ENCODE measurements at places on chromosomes 3 and 15. TPM values are rescaled to one million over a fixed set of nuclear protein-coding genes. Genes with fewer than 3 reads are reported as not detected.

GRCh38 chr3:192794216-192794615 is 66.9 kb upstream of the FGF12 start:
- no peak overlapping the region for H3K4me3 ChIP-seq
- no peaks in the 10 kb centered on the region for H3K27me3 ChIP-seq
- DNase-seq = no peak
- no peaks in the 10 kb centered on the region for H3K4me1 ChIP-seq

DNA sequence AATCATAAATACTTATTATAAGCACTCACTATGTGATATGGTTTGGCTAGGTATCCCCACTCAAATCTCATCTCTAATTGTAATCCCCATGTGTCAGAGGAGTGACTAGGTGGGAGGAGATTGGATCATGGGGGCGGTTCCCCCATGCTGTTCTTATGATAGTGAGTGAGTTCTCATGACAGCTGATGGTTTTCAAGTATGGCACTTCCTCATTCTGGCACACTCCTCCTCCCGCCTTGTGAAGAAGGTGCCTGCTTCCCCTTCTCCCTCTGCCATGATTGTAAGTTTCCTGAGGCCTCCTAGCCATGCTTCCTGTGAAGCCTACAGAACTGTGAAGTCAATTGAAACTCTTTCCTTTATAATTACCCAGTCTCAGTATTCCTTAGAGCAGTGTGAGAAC is 53.3 kb upstream of the CHMP2B start:
- H3K27ac ChIP-seq = no peak overlapping the region
- no peak overlapping the region for H3K4me3 ChIP-seq
- no peaks in the 10 kb centered on the region for H3K27me3 ChIP-seq
- H3K36me3 ChIP-seq = no peaks in the 10 kb centered on the region

GRCh38 chr3:55423782-55424181 is 63.3 kb downstream of the WNT5A start:
- H3K36me3 ChIP-seq = no peaks in the 10 kb centered on the region
- DNase-seq = no peak
- no peak overlapping the region for H3K4me3 ChIP-seq

DNA sequence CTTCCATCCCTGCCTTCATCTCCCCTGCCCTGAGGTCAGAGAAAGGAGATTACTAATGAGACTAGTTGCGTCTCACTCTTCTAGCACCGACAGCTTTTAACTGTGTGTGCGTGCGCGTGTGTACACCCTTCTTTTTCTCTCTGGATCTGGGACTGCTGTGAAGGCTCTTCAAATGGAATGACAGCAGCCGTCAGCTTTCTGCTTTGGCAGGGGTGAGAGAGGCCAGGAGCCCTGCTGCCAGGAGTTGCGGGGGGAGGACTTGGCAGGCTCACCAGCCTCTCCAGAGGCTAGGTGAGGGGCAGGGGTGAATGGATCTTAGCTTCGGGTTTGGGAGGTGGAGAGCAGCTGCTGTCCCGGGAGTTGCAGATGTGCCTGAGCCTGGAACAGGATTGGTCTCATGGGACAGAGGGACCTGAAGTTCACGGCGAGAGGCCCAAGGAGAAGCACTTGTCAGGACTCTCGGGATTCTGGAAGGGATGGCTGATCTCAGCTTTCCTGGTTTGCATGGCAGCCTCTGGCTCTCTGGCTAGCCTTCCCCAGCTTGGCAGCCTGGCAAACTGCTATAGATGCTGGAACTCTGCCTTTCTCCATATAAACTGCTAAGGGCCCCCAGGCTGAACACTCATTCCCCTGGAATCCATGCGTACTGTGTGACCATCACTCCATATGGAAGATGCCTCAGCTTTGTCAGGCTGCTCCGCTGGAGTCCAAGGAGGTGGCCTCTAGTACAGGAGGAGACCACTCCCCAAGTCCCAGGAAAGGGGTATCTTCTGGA is 16.6 kb downstream of the TEX264 start:
- no peak for DNase-seq
- no peaks in the 10 kb centered on the region for H3K36me3 ChIP-seq
- H3K27ac ChIP-seq = no peak overlapping the region
- 0 out of 2 replicates have a peak, but pooled peaks cover 3% of the 10 kb centered on the region for H3K4me1 ChIP-seq

MKRN3 gene
- total RNA-seq = not detected

CADPS gene
- 10.2 TPM for total RNA-seq

DNA sequence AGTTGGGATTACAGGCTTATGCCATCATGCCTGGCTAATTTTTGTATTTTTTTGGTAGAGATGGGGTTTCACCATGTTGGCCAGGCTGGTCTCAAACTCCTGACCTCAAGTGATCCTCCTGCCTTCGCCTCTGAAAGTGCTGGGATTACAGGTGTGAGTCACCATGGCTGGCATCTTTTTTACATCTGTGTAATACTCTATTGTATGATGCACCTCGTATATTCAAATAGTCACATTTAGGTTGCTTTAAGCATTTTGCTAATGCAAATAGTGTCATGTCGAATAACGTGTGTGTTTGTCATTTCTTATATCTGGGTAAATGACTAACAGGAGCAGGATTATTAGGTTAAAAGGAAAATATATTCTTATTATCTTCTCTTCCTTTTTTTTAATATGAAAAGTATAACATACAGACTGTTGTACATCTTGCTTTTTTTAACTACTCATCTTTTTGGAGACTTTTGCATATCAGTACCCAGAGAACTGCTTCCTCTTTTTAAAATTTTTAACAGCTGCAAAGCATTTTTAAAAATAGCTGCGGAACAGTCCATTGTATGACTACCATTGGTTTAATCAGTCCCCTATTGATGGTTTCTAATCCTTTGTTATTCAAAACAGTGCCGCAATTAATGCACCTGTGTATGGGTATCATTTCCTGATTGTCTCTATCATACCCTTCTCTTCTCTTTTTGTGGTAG is 13.4 kb downstream of the SCAMP5 start:
- no peak for DNase-seq
- no peak overlapping the region for H3K27ac ChIP-seq
- H3K4me1 ChIP-seq = no peaks in the 10 kb centered on the region
- no peaks in the 10 kb centered on the region for H3K27me3 ChIP-seq
- H3K36me3 ChIP-seq = no peaks in the 10 kb centered on the region

CD80 gene
- not detected for total RNA-seq

DNA sequence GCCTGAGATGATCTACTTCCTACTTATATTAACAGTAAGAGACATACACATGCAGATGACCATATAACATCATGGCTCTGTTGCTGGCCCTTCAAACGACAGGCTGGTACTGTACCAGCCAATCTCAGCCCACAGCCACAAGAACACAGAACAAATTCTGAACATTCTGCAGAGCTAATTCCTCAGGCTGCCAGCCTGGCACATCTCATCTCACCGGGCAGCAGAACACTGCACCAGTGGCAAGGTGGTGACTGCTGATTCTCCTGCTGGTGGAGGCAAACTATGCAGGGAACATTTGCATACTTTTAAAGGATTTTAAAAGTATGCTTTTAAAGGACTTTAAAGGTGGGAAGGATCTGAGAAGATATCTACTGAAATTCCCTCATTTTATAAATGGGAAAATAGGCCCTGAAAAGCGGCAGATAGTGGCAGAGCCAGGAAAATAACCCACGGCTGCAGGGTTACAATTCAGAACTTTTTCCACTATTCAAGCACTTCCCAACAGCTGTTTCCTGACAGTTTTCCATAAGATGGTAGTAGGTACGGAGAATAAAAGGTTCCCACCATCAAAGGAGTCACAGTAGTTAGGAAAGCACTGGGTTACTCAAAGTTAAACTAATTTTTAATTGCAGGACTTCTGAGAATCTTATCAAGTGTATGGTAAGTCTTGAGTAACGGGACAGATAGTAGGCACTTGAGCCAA is 37.3 kb downstream of the SUMF1 start:
- no peak for DNase-seq
- H3K27ac ChIP-seq = no peak overlapping the region
- peaks cover 5% of the 10 kb centered on the region for H3K36me3 ChIP-seq

PLSCR1 gene
- total RNA-seq = 48.5 TPM

UCN2 gene
- not detected for total RNA-seq

DNA sequence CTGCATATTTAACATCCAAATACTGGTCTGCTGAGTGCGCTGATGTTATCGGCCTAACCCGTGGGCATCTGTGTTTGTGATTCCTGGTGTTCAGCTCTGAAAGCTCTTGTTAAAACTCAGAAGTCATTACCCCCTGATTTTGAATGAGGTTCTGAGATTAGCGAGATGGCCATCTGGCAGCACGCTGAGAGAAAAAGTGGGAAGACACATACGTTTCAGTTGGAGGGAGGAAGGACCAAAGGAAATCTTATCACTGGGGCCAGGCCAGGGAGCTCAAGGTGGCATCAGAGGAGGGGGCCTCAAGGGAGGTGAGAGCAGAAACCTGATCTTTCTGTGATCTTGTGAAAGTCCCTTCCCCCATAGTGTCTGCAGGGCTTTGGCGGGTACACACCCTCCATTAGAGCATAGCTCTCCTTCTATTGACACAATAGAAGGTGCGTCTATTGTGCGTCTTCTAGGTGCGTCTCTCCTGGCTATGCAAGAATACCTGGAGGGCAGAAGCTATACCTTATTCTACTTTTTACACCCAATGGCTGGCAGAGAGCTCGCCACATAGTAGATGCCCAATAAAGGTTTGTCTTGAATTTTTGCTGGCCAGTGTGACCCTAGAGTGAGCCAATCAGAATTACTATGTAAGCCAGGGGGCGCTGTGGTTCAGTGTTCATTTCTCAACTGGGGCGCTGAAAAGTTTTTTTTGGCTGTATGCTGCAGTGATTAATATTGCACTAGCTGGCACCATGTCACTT is 182.4 kb downstream of the SHQ1 start:
- peak; percentile 87 for DNase-seq
- H3K4me3 ChIP-seq = no peak overlapping the region
- no peaks in the 10 kb centered on the region for H3K36me3 ChIP-seq
- H3K27ac ChIP-seq = no peak overlapping the region
- no peaks in the 10 kb centered on the region for H3K27me3 ChIP-seq

GRCh38 chr3:153469162-153469561 is 307.1 kb downstream of the RAP2B start:
- H3K4me3 ChIP-seq = no peak overlapping the region
- H3K27me3 ChIP-seq = no peaks in the 10 kb centered on the region
- no peaks in the 10 kb centered on the region for H3K4me1 ChIP-seq
- DNase-seq = no peak

GRCh38 chr3:188365988-188366698 is 212.2 kb downstream of the LPP start:
- H3K4me3 ChIP-seq = no peak overlapping the region
- no peak overlapping the region for H3K27ac ChIP-seq
- no peaks in the 10 kb centered on the region for H3K27me3 ChIP-seq
- peaks cover 4% of the 10 kb centered on the region for H3K4me1 ChIP-seq
- DNase-seq = no peak
- no peaks in the 10 kb centered on the region for H3K36me3 ChIP-seq

GRCh38 chr3:31004025-31004678 is 109.7 kb upstream of the GADL1 start:
- H3K27ac ChIP-seq = no peak overlapping the region
- no peaks in the 10 kb centered on the region for H3K4me1 ChIP-seq

TMEM40 gene
- not detected for total RNA-seq

GRCh38 chr3:188869628-188870027 is 302.1 kb upstream of the TPRG1 start:
- no peak overlapping the region for H3K4me3 ChIP-seq
- H3K36me3 ChIP-seq = no peaks in the 10 kb centered on the region
- H3K4me1 ChIP-seq = no peaks in the 10 kb centered on the region
- H3K27ac ChIP-seq = no peak overlapping the region
- DNase-seq = no peak

GRCh38 chr15:41603941-41604911 is 45.2 kb downstream of the TYRO3 start:
- H3K4me1 ChIP-seq = no peaks in the 10 kb centered on the region
- peak; percentile 82 for DNase-seq
- no peak overlapping the region for H3K27ac ChIP-seq
- H3K27me3 ChIP-seq = no peaks in the 10 kb centered on the region
- H3K4me3 ChIP-seq = no peak overlapping the region

DNA sequence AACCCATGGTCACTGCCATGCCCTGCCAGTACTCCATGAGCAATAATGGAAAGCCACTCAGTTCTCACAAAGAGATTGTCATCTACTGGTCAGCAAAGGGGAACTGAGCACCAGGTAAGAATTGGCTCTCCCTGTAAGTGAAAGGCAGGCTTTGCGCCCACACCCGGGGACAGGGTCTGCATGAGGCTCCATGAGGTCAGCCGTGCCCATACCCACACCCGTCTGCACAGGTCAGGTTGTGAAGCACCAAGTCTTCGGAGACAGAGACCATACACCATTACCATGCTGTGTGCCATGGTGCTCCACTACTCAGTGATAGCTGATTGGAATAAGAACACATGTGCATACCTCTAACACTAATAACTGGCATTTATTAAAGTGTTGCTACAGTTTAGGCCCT is 322.9 kb downstream of the EPHB1 start:
- no peak overlapping the region for H3K27ac ChIP-seq
- no peaks in the 10 kb centered on the region for H3K27me3 ChIP-seq
- no peak for DNase-seq
- H3K36me3 ChIP-seq = no peaks in the 10 kb centered on the region
- no peaks in the 10 kb centered on the region for H3K4me1 ChIP-seq

- H3K4me1 ChIP-seq = no peaks in the 10 kb centered on the region
- no peak overlapping the region for H3K27ac ChIP-seq
- no peak overlapping the region for H3K4me3 ChIP-seq
Measured at GRCh38 chr3:47004369-47005211, 25.1 kb downstream of the NBEAL2 start.

DNA sequence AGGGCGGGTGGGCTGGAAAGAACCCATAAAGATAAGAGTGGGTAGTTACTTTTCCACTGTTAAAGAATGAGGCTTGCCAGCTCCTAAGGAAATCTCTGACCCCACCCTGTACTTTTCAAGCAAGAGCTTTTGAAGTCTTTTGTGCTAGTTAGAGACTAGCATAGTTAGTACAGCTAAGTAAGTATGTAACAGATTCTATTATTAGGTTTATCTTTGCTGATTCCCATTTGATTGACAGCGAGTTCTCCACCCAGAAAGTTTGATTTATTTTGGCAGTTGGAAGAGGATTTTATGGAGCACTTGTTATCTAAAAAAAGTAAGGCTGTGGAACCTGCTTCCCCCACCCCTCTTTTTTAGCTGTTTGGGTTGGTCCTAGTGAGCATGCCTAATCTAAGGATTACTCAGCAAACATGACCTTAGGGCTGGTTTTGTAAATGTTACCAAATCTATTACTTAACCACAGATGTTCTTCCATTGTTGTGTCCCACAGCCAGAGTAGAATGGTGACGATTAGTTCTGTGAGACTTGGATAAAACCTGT is 57.6 kb downstream of the FNDC3B start:
- no peak overlapping the region for H3K27ac ChIP-seq
- H3K36me3 ChIP-seq = no peaks in the 10 kb centered on the region
- no peak for DNase-seq
- no peaks in the 10 kb centered on the region for H3K27me3 ChIP-seq

- H3K4me3 ChIP-seq = no peak overlapping the region
- no peak for DNase-seq
- no peak overlapping the region for H3K27ac ChIP-seq
- no peaks in the 10 kb centered on the region for H3K27me3 ChIP-seq
- H3K36me3 ChIP-seq = peaks cover 10% of the 10 kb centered on the region
- H3K4me1 ChIP-seq = peaks cover 19% of the 10 kb centered on the region
Measured at GRCh38 chr3:5221701-5222100, 34.2 kb downstream of the EDEM1 start.

- no peak overlapping the region for H3K27ac ChIP-seq
- no peaks in the 10 kb centered on the region for H3K36me3 ChIP-seq
- DNase-seq = no peak
- H3K4me1 ChIP-seq = peaks cover 9% of the 10 kb centered on the region
Measured at GRCh38 chr3:104521606-104522336, 844.9 kb upstream of the ALCAM start.
